ENCODE measurements at places on chromosomes 7 and 10.

GRCh38 chr10:26931223-26931622 is 70.5 kb upstream of the ABI1 start:
- DNase-seq: no peak

DNA sequence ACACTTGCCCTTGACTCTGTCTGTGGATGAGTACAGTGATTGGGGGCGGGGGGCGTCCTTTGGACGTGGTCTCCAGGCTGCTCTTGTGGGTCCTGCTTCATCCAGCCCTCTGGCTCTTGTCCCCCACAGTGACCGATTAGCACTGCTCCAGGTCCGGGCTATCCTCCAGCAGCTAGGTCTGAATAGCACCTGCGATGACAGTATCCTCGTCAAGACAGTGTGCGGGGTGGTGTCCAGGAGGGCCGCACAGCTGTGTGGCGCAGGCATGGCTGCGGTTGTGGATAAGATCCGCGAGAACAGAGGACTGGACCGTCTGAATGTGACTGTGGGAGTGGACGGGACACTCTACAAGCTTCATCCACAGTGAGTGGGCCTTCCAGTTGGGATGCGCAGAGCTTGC is 18.3 kb downstream of the TACR2 start:
- no peak for DNase-seq

GRCh38 chr10:86687750-86688149 is 19.4 kb downstream of the LDB3 start:
- DNase-seq: no peak

GRCh38 chr10:50456719-50457118 is 167.0 kb downstream of the SGMS1 start:
- DNase-seq: no peak

GRCh38 chr10:119029613-119030420 is at the start of gene NANOS1:
TSS of gene NANOS1 (plus strand) at chr10:119029714. CDS start at chr10:119029802, 88 bp downstream.
- DNase-seq: no peak

GRCh38 chr7:108310351-108310750 is 145.9 kb downstream of the NRCAM start:
- no peak for DNase-seq

- DNase-seq: no peak
Measured at GRCh38 chr7:139886206-139886605, 57.1 kb downstream of the TBXAS1 start.

DNA sequence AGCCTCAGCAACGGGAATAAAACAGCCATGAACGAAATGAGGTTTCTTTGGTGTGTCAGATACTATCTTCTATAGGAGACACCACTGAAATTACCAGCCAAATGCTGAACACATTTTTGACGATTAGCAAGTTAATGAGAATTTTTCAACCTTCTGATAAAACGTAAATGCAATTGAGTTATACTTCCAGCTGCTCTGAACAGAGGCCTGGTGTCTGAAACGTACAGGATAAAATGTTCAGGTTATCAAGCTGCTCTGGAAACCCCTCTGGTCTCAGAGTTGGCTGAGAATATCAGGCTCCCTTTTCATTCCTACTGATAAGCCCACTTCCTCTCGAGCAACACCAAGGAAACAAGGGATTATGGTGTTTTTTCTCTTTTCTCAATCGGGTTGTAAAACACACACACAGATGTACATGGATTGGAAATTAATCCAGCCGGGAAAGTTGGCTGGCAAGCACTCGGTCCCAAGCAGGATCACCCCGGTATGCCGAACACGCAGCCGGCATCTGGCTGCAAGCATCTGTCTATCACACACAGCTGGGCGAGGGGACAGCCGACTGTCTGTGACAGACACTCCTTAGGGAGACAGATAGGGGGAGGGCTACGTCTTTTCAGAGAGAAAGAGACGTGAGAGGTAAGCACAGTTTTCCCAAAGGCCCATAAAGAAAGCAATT is 171.8 kb downstream of the PRKAG2 start:
- no peak for DNase-seq

- no peak for DNase-seq
Measured at GRCh38 chr10:111119637-111120036, 42.8 kb downstream of the ADRA2A start.

DNA sequence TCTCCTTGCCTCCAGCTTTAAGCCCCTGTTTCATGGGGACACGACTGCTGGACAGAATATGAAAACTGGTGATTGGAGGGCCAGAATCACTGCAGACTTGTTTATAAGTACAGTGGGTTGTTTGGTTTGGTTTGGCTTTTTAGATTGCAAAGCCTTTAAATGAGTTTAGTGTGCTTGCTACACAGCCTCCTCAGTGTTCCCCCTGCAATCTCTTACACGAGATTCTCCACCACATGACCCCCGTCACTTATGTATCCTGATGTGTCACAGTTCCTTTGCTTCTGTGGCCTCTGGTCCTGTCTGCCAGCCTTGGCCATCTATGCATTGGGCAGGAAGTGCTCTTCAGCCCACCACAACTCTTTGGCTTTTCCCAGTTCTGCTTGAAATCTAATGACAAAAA is 103.7 kb upstream of the ANKRD1 start:
- no peak for DNase-seq
